ENCODE measurements at places on chromosomes 7 and 10. TPM values are rescaled to one million over a fixed set of nuclear protein-coding genes. Genes with fewer than 3 reads are reported as not detected.

DNA sequence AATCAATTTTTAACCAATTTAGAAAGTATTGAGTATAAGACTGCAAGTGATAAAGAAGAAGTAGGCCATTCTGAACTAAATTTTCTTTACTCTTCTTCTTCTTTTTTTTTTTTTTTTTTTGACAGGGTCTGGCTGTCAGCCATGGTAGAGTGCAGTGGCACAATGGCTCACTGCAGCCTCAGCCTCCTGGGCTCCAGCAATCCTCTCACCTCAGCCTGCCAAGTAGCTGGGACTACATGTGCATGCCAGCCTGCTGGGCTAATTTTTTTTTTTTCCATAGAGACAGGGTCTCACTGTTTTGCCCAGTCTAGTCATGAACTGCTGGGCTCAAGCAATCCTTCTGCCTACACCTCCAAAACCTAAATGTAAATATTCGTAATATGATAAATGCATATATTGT is 63.2 kb downstream of the DGKB start:
- no peaks in the 10 kb centered on the region for H3K4me1 ChIP-seq
- H3K27ac ChIP-seq, result no peak overlapping the region
- DNase-seq, result no peak
- H3K4me3 ChIP-seq, result no peak overlapping the region
- no peaks in the 10 kb centered on the region for H3K36me3 ChIP-seq
- H3K27me3 ChIP-seq, result no peaks in the 10 kb centered on the region

GRCh38 chr10:78378192-78378591 is 344.5 kb downstream of the RPS24 start:
- H3K4me1 ChIP-seq, result no peaks in the 10 kb centered on the region
- peaks cover 14% of the 10 kb centered on the region for H3K27me3 ChIP-seq
- DNase-seq, result no peak
- no peak overlapping the region for H3K4me3 ChIP-seq

DNA sequence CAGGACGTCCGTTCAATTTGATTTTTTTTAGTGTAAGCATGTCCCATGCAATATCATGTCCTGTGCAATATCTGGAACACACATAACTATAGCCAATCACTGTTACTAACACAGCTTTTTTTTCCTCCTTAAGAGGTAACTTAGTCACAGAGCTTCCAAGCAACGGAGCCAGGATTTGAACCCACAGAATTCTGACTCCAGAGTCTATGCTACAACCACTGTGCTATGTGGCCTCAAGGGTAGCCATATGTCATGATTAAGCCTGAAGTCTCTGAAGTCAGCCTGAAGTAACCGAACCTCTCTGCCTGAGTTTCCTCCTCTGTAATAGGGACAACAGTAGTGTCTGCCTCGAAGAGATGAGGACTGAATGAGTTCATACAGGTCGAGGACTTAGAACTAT is 42.2 kb upstream of the TCF7L2 start:
- no peak overlapping the region for H3K4me3 ChIP-seq
- no peaks in the 10 kb centered on the region for H3K36me3 ChIP-seq
- no peaks in the 10 kb centered on the region for H3K27me3 ChIP-seq
- DNase-seq, result no peak

Gene BAMBI
- total RNA-seq, result not detected

Gene ITGA8
- total RNA-seq, result not detected

GRCh38 chr10:75430000-75430763 is 1.2 kb upstream of the LRMDA start:
- peaks cover 45% of the 10 kb centered on the region for H3K27me3 ChIP-seq
- DNase-seq, result no peak
- no peaks in the 10 kb centered on the region for H3K36me3 ChIP-seq
- H3K4me3 ChIP-seq, result no peak overlapping the region
- H3K4me1 ChIP-seq, result peaks cover 2% of the 10 kb centered on the region

DNA sequence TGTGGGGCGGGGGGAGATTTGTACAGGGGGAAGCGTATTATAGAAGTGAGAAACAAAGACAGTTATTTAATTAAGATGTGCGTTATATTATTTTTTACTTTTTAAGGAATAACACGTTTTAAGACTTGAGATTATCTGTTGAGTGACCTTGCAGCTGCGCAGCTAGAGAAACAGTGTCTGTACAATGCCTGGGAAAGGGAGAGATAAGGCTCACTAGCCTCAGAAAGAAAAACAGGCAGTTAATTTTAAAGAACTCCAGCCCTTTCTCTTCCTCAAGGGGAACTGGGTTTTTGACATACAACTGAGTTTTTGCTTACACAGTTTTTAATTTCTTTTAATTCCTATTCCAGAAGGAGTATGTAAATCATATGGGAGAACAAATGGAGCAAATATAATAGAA is 50.7 kb downstream of the LMBR1 start:
- no peak for DNase-seq
- H3K4me3 ChIP-seq, result no peak overlapping the region
- no peak overlapping the region for H3K27ac ChIP-seq
- peaks cover 5% of the 10 kb centered on the region for H3K36me3 ChIP-seq
- no peaks in the 10 kb centered on the region for H3K27me3 ChIP-seq
- peaks cover 3% of the 10 kb centered on the region for H3K4me1 ChIP-seq
